ENCODE measurements at places on chromosomes 12 and 14.
A peak's percentile ranks its signal among the peaks of the same experiment; 100 is the strongest.

GRCh38 chr14:44383636-44384035 lies 123.4 kb downstream of the FSCB start:
- DNase-seq, result no peak

DNA sequence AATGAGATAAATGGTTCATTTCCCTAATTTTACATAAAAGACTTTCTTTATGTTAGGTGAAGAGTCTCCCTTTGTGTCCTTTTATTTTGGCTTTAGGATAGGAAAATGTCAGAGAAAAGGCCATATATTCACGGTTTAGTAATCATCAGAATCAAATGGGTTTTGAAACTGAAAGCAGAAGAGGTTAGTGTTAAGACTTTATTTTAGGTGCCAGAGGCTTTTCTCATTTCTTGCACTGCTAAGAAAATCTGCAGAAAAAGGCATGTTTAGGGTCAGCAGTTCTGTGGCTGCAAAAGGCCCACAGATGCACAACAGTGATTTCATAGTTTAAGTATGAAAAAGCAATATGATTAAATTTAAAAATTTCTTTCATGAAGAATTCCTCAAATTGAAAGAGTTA lies 80.4 kb upstream of the SINHCAF start:
- no peak for DNase-seq

DNA sequence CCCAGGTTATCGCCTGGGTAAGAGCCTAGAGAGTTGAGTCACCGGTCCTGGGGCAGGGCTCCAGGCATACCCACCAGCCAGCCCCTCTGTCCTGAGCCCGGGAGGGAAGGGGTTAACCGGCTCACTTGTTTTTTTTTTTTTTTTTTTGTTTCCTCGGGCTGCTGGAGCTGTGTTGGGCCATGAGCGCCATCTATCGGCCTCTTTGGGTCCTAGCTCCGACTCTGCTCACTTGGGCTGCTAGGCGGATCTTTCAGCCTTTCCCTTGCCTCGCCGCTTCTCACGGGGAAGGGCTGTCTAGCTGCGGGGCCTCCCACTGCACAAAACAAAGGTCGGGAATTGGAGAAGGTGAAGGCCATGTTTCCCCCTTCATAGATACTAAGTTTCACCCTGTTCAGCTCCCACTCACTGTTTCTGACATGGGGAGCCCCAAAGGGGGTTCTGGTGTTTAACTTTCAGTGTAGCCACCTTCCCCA lies 2.8 kb upstream of the SMUG1 start:
- peak; percentile 85 for DNase-seq

DNA sequence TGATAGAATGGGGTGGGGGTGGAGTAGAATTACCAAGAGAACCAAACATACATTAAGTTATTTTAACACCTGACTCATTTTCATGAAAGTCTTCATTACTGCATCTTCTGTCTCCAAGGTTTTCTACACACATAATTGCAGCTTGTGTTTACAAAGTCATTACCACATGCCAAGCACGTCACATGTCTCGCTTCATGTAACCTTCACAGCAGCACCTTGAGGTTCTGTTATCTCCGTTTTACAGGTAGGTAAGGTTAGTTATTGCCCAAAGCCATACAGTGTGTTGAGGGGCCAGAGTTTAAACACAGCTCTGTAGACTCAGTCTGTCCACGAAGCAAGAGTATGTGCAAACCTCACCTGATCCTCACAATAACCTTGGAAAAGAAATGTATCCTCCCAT lies 64.3 kb upstream of the RBM19 start:
- DNase-seq, result peak; percentile 83

DNA sequence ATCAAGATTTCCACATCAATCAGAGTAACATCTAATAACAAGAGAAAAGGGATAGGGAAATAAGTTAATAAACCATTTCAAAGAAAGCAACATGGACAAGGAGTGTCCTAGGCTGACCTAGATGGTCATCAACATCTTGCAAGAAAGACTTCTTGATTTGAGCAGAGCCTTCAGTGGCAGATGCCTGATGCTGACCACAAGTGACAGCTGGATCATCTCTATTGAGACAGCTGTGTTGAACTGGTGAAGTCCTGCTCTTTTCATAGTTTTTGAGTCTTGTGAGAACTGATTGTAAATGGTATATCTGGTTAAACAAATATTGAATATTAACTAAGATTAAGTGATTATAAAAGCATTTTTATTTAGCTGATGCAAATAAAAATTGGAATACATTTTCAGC lies 1083.6 kb upstream of the LRFN5 start:
- no peak for DNase-seq

GRCh38 chr14:103558071-103558882 lies 4.2 kb downstream of the BAG5 start:
- DNase-seq, result peak; percentile 31

DNA sequence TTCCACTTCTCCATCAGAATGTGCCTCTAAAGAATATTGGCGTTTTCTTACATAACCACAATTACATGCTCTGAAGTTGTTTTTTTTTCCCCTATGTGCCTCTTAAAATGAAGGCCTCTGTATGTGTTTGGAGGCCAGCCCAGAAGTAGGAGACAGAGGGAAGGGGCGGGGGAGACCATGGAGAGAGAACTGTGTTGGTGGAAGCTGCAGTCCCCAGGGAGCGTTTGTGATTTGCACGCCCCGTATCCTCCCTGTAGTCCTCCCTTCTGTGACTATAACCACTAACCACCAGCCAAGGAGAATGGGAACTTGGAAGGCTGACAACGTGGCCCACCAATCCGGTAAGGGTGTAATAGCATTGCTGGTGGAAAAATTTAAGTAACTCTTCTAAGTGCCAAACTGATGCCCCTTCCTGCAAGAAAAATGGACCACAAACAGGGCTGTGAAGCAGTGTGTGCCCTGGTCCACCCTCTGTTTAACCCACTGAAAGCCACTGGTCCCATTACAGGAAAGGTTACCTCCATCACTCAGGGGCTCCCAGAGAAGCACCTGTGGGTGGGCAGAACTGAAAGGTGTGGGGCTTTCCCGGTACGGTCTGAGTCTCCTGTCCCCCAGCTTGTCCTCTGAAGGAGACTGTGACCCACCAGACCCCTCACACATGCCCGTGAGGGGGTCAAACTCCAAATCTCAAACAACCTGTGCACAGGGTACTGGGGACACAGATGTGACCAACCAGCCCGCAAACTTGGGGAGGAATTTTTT lies 36.8 kb downstream of the CCDC88C start:
- peak; percentile 84 for DNase-seq

GRCh38 chr12:104677441-104678089 lies 220.8 kb downstream of the CHST11 start:
- no peak for DNase-seq

DNA sequence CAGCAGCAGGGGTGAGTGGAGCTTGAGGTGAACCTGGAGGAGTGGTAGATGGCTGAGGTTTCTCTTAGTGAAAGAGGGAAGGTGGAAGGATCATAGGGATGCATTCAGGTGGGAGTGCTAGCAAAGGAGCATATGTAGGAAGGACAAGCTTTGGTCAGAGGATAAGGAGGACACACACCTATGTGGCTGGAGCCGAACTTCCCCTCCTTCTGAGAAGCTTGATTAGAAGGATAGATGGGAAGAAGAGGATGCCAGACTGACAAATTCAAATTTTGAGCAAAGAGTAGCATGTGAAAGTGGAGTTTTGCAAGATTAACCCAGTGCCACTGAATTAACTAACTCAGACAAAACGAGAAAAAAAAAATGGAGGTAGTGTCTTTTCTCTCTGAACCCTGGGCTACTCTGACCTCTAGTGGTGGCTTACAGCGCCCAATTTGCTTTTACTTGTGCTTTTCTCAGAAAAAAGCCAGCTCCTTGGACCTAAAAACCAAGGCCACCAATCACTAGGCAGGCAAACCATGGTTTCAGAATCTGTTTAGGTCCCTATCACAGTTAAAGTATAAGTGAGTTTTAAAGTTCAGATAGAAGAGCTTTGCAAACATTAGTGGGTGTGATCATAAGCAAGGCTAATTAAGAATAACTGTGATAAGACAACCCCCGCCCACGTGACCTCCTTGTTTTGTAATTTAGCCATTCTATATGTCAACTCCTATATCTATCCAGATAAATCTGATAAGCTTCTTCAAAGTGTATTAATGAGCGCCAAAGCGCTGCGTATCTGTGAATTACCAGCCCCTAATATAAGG lies 15.5 kb downstream of the EMP1 start:
- DNase-seq, result peak; percentile 54

- DNase-seq, result no peak
Measured at GRCh38 chr12:28023156-28023887, 50.8 kb upstream of the PTHLH start.

GRCh38 chr14:44053422-44053821 lies 453.7 kb downstream of the FSCB start:
- no peak for DNase-seq
